Sciatic nerve (tissue), 2 donors: ENCODE measurements at places on chromosomes 1 and 21. TPM values are rescaled to one million over a fixed set of nuclear protein-coding genes. Genes with fewer than 3 reads are reported as not detected.

The PDC gene
- not detected for total RNA-seq

The KRTAP12-2 gene
- total RNA-seq: not detected

The FAM43B gene
- 0.18 TPM for total RNA-seq

The LPAR3 gene
- 0.36 TPM for total RNA-seq

The DEPDC1 gene
- 0.27 TPM for total RNA-seq

The PIGM gene
- 5.9 TPM for total RNA-seq

The UMODL1 gene
- not detected for total RNA-seq

The TMEM9 gene
- total RNA-seq: 42.9 TPM

The SLC1A7 gene
- total RNA-seq: 0.89 TPM

The DYNLT5 gene
- total RNA-seq: 9.0 TPM
